ENCODE measurements at places on chromosomes 6 and 20.

- no peak for DNase-seq
Measured at GRCh38 chr20:61299618-61300017, 47.6 kb downstream of the CDH4 start.

GRCh38 chr6:14852375-14852774 is 393.5 kb upstream of the JARID2 start:
- no peak for DNase-seq

- DNase-seq = no peak
Measured at GRCh38 chr6:17367868-17368267, 25.5 kb upstream of the CAP2 start.

DNA sequence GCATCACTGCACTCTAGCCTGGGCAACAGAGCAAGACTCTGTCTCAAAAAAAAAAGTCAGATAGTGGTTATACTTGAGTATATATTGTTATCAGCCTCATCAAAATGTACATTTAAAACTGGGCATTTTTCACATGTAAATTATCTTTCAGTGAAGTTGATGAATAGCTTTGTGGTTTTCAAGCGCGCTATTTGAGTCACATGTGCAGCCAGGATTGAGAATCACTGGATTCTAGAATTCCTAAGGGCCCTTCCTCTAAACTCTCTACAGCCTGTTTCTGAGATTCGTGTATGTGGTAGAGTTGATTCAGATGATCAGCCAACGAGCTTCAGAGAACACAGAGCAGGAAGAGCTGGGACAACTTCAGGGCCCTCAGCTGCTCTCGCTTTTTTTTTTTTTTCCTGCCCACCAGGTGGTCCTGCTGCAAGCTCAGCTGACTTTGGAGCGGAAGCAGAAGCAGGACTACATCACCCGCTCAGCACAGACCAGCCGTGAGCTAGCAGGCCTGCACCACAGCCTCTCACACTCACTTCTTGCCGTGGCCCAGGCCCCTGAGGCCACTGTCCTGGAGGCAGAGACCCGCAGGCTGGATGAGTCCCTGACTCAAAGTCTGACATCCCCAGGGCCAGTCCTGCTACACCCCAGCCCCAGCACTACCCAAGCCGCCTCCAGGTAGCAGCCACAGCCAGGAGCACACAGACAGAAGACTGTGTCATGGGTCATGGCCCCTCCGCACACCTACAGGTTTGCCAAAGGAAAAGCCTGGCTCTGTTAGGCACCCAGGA is 18.3 kb downstream of the C20orf173 start:
- DNase-seq = no peak

DNA sequence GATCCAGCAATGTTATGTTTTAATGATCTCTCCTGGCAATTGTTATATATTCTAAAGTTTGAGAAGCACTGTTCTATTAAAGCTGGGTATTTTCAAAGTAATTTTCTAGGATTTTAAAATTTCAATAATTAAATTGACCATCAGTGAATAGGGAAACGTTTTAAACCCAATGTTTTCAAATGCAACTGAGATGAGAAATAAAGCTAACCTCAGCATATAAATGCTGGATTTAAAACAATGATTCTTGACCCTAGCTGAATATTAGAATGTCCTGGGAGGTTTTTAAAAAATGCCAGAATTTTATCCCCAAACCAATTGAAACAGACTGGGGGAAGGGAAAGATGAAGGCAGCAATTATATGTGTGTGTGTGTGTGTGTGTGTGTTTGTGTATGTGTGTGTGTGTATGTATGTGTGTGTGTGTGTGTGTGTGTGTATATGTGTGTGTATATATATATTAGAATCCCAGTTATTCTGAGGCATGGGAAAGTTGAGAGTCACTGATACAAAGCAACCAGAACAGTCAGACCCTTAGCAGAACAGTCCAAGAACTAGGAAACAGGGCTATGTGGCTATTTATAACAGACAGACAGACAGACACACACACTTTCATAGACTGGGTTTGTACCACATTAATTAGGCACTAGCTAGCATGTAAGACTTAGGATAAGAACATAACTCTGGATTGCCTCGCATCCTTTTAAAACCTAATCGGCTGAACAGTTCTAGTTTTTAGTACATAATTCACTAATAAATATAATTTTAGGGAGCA is 107.8 kb downstream of the MAN1A1 start:
- no peak for DNase-seq

GRCh38 chr20:45311589-45312211 is 3.6 kb upstream of the MATN4 start:
- peak; percentile 55 for DNase-seq

DNA sequence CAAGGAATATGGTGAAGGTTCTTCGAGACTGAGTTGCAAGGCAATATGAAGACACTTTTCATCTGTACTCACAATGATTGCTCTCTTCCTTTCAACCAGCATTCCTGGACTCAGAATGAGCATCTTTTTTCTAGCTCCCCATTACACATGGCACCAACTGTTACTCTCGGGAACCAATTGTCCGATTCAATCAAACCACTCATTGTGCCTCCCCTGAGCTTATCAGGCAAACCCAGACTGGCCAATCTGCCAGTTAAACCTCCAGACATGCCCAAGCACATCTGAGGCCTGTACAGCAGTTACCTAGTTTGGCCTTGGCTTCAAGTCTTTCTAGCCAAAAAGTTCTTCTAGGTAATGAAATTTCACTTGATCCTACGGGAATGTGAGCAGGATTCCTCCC is 164.1 kb downstream of the ID4 start:
- DNase-seq = no peak

DNA sequence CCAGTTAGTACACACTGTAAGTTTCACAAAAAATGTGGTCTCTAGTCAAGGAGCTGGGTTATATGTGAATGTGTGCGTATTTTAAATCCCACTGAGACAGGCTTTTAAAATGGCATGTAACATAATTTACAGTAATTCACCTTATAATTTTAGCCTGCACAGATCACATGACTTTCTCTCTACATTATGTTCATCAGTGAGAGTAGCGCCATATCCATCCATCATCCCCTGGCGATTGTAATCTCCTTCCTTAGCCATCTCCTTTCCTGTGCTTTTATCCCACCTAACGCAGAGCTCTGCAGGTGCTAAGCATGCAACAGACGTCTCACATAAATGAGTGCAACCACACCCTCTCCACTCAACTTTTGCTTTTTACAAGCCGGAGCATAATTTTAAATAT is 210.8 kb downstream of the TBC1D7 start:
- DNase-seq = no peak

DNA sequence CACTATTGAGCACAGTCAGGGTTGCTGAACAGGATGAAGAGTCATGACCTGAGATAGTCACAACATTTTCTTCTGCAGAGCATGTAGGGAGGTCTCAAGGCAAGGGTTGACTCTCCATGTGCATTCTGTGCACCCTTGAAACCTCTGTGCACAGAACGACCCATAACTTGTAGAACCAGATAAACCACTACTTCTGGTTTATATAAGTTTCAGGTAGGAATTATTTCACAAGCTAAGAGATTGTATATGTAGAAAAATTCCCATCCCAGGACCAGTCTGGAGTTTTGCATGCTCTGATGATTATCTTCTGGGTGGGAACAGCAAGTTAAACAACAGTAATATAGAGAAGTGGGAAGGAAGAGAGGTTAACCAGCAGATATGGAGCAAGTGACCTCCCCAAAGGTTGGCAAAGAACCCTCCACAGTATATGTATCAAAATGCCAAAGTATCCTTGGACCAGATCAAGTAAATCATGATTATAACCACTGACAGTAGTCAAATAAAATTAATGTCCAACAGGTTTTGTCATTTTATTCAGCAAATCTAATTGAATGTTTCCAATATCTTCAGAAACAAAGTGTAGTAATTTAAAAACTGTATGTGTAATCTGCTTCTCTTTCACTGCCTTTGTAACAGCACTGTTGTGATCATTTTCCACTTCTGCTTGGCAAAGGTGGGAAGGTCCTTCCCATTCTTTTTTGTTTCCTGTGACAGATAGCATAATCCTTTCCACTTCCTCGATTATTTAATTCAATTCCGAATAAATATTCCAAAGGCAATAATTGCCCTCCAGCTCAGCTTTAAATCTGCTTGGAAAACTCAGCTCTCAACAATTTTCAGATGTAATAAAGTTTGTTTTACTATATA is 104.4 kb downstream of the SYNE1 start:
- DNase-seq = no peak

DNA sequence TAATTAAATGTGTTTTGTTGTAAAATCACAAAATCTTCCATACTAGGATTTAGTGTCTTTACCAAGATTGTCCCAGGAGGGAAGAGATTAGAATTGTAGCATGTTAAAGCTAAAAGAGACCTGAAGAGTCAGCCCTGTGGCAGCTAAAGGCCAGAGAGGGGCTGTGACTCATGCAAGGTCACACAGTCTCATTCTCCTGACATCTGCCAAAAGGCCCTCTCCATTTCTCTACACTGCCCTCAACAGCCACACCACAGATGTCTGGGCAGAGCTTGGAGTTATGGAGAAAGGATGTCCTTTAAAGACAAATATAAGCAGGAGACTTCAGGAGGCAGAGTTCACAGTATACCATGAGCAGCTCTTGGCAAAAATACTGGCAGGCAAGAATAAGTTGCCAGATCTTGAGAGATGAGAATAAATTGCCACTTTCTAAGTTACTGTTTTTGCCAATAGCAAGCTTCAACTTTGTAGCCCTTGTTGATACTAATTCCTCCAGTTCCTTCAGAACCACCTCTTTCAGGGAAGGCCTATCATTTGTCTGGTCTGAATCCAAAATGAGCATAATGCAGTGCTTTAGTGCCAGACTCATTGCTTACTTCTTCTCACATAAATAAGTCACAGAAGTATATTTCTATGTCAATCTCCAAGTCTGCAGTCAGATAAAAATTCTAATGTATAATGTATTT is 41.7 kb downstream of the AKIRIN2 start:
- no peak for DNase-seq

DNA sequence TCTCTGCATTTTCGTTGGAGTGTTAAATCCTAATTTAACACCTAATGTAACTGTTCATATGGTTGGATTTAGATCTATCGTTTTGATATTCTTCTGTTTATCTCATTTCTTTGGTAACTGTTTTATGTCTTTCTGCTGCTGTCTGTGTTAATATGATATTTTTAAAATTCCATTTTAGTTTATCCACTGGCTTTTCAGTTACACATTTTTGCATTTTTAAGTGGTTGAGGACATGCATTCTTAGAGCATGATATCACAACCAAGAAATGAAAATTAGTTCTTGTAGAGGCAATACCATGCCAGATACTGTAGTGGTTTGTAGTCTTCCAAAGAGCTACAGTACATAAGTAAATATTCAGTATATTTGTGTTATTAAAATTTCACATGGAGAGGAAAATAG is 58.6 kb downstream of the LIN28B start:
- DNase-seq = no peak

DNA sequence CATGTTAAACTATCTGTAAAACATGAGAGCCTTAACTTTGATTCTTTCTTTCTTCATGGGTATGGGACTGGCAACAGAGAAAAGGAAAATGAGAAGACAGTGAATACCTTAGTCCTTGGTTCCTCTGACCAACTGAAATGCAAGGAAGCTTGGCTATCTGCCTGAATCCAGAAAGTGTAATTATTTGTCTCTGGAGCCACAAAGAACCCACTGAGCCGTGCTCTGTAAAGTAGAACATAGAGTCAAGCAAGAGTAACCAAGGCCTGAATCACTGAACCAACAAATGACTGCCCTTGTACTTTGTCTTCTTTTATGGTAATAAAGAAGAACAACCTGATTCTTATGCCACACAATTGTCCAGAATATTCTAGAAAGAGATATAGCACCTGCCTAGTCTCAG is 27.6 kb downstream of the PKHD1 start:
- no peak for DNase-seq

GRCh38 chr20:57856658-57857057 is 146.8 kb upstream of the PMEPA1 start:
- no peak for DNase-seq

DNA sequence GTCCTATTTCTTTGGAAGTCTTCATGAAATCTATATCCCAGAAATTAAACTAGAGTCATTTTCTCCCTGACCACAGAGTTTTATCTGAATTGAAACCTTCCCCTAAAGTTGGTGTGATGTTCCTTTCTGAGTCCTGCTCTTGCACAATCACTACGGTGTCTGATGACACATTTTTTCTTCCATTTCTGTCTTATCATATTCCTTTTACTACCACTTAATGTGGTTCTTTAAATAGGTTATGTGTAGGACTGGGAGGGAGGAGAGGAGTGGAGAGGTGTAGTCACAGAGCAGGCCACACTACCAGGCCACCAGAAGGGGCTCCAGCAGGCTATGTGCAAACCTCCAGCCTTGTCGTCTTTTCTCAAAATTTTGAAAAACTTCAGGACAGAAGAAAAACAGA is 39.7 kb upstream of the ATXN1 start:
- DNase-seq = no peak

DNA sequence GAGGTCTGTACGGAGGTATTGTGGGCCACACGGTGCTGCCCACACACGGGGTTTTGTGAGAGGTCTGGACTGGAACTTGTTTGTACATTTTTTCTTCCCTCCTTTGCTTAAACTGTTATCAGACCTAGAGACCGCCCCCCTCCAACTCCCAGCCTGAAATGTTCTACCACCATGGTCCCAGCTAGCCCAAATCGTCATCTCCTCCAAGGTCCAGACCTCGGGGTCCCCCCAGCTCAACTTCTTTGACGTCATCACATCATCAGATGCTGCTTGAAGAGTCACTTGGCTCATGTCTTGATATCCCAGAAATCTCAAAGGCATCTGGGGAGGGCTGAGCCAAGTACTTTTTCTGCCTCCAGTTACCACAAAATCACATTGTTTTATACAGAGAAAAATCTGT is 2.8 kb upstream of the CCDC170 start:
- no peak for DNase-seq

- no peak for DNase-seq
Measured at GRCh38 chr20:52747845-52748284, 224.3 kb upstream of the TSHZ2 start.

GRCh38 chr6:121522265-121522664 is 86.8 kb downstream of the GJA1 start:
- DNase-seq = no peak

DNA sequence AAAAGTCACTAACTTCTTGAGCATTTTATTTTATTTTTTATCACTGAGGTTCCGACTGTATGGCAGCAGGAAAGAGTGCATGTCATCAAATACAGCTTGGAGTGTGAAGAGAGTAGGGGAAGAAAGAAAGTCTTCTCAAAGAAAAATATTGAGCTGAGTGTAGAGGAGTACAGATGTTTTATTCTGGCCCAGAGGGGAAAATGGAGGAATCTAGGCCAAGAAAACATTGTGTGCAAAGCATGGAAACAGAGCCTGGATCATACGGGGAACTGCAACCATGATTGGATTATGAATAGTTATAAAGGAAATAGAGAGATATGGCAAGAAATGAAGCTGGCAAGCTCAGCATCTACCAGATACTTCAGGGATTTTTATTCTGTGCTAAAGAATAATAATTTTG is 104.2 kb upstream of the SCGN start:
- DNase-seq = no peak

DNA sequence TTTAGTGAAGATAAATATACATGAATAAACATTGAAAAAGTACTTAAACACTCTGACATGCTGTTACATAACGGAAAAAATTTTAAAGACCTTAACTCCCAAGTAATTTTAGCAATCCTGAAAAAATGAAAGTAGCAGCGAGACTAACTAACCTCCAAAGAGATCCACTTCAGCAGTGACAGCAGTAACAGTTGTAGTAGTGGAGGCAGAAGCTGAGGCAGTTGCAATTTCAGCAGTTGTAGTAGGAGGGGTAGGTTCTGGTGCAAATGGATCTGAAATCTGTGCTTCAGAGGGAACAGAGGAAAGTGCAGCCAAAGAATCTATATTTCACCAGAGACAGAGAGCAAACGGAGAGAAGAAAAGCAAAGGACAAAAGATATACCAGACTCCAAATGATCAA is 88.8 kb downstream of the PRSS35 start:
- DNase-seq = no peak
